ENCODE measurements at places on chromosomes 3 and 15.

DNA sequence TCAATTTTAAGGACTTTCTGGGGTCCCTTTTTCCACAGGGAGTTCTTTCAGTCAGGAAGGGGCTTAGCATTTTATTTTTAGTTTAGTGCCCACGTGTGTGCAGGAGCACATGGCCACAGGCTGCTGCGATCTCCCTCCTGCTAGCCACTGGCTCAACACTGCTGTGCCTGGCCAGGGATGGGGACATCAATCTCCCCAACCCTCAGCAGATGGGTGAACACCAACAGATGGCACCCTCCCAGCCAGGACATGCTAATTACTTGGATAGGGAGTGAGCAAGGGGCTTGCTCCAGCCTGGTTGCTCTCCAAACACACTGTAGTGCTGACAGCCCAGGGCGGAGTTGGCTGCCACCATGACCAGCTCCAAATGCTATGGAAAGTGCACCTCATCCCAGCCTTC is 7.4 kb upstream of the RIOX2 start:
- no peak for DNase-seq

- no peak for DNase-seq
These were observed 885.2 kb upstream of the CFAP20DC start for GRCh38 chr3:59935025-59935424.

DNA sequence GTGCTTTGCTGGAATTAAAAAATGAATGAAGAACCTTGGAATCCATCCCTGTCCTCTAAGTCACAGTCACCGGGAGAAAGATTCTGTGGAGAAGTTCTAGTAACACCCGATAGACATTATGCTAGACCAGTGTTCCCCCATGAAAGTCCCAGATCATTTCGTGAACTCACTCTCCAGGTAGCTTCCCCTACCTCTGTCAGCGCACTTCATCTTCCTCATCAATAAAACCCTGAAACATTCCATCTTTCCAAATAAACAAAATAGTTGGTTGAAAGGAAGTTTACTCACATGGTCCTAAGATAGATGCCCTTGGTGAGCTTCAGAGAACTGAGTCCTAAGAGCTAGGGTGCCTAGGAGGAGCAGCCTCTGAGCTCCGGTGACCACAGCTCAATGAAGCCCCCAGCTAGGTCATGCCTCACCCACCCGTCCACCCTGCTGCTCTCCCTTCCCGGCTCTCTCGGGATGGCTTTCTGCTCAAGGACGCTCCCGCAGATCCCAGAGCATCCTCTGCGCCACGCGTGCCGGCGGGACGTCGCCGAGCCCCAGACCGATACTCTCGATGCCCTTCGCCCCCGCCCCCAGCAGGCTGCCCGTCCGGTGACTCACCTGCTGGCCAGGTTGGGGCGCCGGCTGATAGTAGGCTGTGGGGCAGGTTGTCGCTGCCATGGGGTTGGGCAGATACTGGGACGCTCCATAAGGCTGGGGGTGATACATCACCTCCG is 776 bp downstream of the VGLL3 start:
- DNase-seq, result no peak

GRCh38 chr3:114384558-114384903 is 90.7 kb downstream of the TIGIT start:
- DNase-seq, result no peak

DNA sequence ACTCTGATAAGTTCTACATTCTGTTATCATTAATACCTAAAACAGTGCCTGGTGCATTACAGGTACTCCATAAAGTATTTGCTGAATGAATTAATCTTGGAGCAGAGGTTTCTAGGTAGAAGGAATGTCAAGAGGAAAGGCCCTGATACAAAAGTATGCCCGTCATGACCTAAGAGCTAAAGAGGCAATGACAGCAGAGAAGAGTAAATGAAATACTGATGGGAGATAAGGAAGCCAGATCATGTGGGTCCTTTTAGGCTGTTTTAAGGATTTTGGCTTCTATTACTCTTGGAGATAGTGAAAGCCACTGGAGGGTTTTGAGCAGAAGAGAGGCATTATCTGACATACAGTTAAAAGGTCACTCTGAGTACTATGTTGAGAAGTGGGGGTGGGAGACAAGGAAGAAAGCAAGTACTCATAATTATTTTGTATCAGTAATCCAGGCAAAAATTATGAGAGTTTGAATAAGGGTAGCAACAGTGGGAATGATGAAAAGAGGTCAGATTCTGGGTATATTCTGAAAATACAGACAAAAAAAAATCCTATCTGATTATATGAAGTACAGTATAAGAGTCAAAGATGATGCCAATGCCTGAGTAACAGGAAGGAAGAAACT is 48.3 kb downstream of the DENND4A start:
- DNase-seq, result no peak

- DNase-seq, result no peak
These were observed 284.5 kb upstream of the SEMA6D start for GRCh38 chr15:47432826-47433225.

DNA sequence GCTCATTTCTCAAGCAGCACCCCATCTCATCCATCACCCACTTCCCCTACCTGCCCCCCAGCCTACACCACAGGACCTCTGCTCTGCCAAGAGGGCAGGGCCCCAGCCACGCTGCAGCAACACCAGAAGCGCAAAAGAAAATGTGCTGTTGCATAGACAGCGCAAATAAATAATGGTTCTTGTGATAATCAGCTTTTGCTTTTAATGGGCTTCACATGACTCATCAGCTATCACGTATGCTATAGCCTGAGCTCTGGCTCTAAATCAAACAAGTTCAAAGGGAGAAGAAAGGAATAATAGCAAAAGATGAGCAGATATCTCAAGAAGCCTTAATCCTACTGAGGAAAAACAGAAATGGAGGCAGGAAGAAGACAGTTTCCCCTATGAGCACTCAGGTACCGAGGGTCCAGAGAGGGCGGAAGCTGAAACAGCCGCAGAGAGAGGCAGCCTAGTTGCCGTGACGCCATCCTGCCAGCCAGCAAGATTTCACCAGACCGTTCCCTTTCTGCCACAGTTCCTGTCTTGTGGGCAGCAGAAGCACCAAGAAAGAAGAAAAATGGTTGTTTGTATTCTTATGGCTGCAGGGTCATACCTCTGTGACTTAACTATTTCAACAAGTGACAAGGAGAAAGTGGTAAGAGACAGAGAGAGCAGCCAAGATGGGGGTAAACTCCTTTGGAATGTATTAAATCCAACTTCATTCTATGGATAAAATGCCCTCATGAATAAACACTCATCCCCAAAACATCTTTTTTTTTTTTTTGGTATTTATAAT is 22.0 kb downstream of the RAB27A start:
- peak; percentile 55 for DNase-seq

DNA sequence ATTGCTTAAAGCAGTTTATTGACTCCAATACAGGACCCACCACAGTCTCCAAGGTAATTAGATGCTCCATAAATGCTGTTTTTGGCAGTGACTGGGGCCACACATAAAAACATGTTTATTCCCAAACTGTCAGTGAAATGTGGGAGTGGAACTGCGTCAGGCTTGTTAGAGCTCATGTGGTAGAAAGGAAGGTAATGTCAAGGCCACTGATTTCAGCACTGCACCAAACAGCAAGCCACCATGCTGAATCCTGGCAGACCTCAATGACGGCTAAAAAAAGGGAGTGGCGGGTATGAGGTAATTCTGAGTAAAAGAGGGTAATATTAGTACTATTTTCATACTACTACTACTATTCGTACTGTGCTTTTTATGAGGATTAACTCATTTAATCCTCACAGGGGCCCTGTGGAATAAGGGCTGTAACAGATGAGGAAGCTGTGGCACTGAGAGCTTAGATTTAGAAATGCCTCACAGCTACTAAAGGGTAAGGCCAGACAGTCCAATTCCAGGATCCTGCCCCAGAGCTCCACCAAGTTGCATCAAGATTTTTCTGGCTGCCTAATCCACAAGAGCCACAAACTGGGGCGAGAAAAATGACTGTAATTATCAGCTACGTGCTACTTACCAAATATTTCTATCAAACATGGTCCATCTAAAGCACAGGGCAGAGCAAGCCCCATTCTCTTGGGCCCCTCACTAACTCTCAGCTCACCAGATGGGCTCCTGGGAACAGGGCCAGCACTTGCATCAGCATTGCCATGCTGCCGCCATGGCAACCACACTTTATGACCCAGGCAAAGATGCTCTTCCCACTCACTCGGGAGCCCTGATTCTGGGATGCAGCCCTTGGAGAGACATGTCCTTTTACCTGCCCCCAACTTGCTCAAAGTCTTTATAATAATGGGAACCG is 83.6 kb upstream of the SPATA12 start:
- no peak for DNase-seq

DNA sequence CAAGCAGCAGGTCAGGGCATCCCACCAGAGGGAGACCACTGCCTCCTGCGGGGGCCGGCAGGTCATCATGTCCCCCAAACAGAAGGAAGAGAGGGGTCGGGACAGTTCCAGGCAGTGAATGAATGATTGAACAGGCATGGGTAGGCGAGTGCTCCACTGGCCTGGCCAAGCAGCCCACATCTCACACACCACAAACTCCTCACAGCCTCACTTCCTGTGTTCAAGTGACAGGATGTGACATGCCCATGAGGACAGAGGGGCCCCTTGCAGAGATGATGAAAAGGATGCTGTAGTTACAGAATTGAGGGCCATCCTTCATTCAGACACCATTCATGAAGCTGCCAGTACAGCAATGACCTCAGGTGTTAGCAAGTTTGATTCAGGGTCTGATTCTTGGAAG is 3.7 kb downstream of the IQSEC1 start:
- peak; percentile 27 for DNase-seq

- no peak for DNase-seq
These were observed 199.6 kb upstream of the SEMA6D start for GRCh38 chr15:47517737-47518136.

- no peak for DNase-seq
These were observed 19.1 kb downstream of the B3GNT5 start for GRCh38 chr3:183272142-183272541.

- DNase-seq, result no peak
These were observed 220.9 kb downstream of the ITPR1 start for GRCh38 chr3:4714045-4714444.

- no peak for DNase-seq
These were observed 33.0 kb downstream of the VPS13C start for GRCh38 chr15:62027263-62027565.
